Small intestine (tissue), 16 donors: ENCODE measurements at places on chromosomes 12 and 14. TPM values are rescaled to one million over a fixed set of nuclear protein-coding genes. Genes with fewer than 3 reads are reported as not detected.

- H3K36me3 ChIP-seq: no peaks in the 10 kb centered on the region
- H3K27me3 ChIP-seq: no peaks in the 10 kb centered on the region
- no peaks in the 10 kb centered on the region for H3K4me1 ChIP-seq
Measured at GRCh38 chr14:55701638-55702037, 121.6 kb downstream of the KTN1 start.

DNA sequence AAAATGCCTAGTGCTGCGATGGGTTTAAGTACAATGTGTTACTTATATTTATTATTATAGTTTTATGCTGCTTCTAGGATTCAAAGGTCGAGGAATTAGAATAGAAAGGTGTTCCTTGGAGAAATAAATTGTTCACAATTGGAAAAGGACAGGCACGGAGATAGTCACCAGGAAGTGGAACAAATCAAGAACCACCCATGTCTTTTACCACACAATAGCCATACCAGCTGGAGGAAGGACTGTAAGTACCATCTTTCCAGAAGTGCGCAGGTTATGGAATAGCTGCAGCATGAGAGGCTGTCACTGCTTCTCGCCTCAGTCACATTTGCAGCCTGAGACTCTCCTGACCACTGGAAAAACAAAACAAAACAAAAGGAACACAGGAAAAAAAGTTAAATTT lies 40.5 kb upstream of the MANSC4 start:
- H3K27me3 ChIP-seq: no peaks in the 10 kb centered on the region
- peaks cover 14% of the 10 kb centered on the region for H3K4me1 ChIP-seq
- no peak for DNase-seq
- H3K27ac ChIP-seq: no peak overlapping the region
- no peak overlapping the region for H3K4me3 ChIP-seq
- H3K36me3 ChIP-seq: no peaks in the 10 kb centered on the region

- H3K27ac ChIP-seq: no peak overlapping the region
- H3K4me3 ChIP-seq: no peak overlapping the region
- no peak for DNase-seq
- no peaks in the 10 kb centered on the region for H3K27me3 ChIP-seq
Measured at GRCh38 chr12:13002301-13003097, 2.4 kb upstream of the HEBP1 start.

DNA sequence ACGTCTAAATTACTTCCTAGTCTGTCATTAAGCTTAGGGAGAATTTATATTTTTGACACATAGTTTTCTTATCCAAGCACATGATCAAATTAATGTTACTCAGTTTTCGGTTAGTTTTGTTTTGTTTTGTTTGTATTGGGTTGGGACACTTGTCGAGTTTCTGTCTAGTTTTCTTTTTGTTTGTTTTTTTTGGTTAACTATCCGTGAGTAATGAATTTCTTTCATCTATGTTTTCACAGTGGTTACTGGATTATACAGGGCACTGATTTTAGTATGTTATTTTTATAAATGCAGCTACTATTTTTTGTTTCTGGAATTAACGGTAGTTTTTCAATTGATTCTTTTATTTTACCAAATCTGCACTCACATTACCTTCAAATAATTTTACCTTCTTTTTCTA lies 2.7 kb downstream of the KLRF1 start:
- no peak overlapping the region for H3K27ac ChIP-seq
- H3K27me3 ChIP-seq: no peaks in the 10 kb centered on the region
- no peaks in the 10 kb centered on the region for H3K36me3 ChIP-seq
- no peaks in the 10 kb centered on the region for H3K4me1 ChIP-seq
- no peak for DNase-seq

- peak overlapping the region; percentile 13 for H3K27ac ChIP-seq
- H3K27me3 ChIP-seq: no peaks in the 10 kb centered on the region
- no peak overlapping the region for H3K4me3 ChIP-seq
- no peak for DNase-seq
Measured at GRCh38 chr14:75134644-75135043, 7.8 kb upstream of the NEK9 start.

GRCh38 chr14:61125867-61126572 lies 145.0 kb downstream of the SLC38A6 start:
- H3K27ac ChIP-seq: no peak overlapping the region
- no peaks in the 10 kb centered on the region for H3K4me1 ChIP-seq
- H3K4me3 ChIP-seq: no peak overlapping the region
- no peaks in the 10 kb centered on the region for H3K27me3 ChIP-seq

GRCh38 chr14:71659159-71659558 lies 273.1 kb upstream of the RGS6 start:
- H3K4me3 ChIP-seq: no peak overlapping the region
- H3K4me1 ChIP-seq: no peaks in the 10 kb centered on the region
- no peaks in the 10 kb centered on the region for H3K36me3 ChIP-seq
- no peak for DNase-seq
- H3K27ac ChIP-seq: no peak overlapping the region

- DNase-seq: no peak
- no peaks in the 10 kb centered on the region for H3K4me1 ChIP-seq
- peak overlapping the region; percentile 6 for H3K27ac ChIP-seq
- no peak overlapping the region for H3K4me3 ChIP-seq
- H3K36me3 ChIP-seq: no peaks in the 10 kb centered on the region
Measured at GRCh38 chr12:4106621-4107020, 166.9 kb upstream of the CCND2 start.

- no peaks in the 10 kb centered on the region for H3K36me3 ChIP-seq
- no peaks in the 10 kb centered on the region for H3K27me3 ChIP-seq
- no peak overlapping the region for H3K27ac ChIP-seq
- no peak for DNase-seq
Measured at GRCh38 chr12:88299567-88300101, 157.5 kb downstream of the TMTC3 start.

GRCh38 chr12:124874988-124875802 lies 11.5 kb upstream of the SCARB1 start:
- peaks cover 2% of the 10 kb centered on the region for H3K4me1 ChIP-seq
- no peaks in the 10 kb centered on the region for H3K27me3 ChIP-seq
- no peaks in the 10 kb centered on the region for H3K36me3 ChIP-seq
- no peak overlapping the region for H3K4me3 ChIP-seq

GRCh38 chr12:122844366-122844971 lies 9.2 kb downstream of the HIP1R start:
- peaks cover 65% of the 10 kb centered on the region for H3K36me3 ChIP-seq
- H3K4me1 ChIP-seq: peaks cover 35% of the 10 kb centered on the region
- H3K27ac ChIP-seq: no peak overlapping the region
- DNase-seq: no peak
- no peaks in the 10 kb centered on the region for H3K27me3 ChIP-seq
- H3K4me3 ChIP-seq: no peak overlapping the region

DNA sequence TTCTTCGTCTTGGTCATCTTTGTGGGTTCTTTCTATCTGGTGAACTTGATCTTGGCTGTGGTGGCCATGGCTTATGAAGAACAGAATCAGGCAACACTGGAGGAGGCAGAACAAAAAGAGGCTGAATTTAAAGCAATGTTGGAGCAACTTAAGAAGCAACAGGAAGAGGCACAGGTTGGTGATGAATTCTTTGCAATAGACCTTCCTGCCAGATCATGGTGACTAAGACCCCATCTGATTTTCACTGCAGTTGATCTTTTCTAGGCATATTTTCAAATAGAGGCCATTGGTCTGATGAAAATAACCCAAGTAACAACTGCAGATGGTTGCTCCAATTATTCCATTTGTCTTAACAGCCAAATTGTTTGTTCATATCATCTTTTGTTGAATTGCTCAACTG lies 114.4 kb downstream of the SCN8A start:
- no peaks in the 10 kb centered on the region for H3K4me1 ChIP-seq
- H3K4me3 ChIP-seq: no peak overlapping the region
- H3K27me3 ChIP-seq: no peaks in the 10 kb centered on the region
- DNase-seq: no peak

DNA sequence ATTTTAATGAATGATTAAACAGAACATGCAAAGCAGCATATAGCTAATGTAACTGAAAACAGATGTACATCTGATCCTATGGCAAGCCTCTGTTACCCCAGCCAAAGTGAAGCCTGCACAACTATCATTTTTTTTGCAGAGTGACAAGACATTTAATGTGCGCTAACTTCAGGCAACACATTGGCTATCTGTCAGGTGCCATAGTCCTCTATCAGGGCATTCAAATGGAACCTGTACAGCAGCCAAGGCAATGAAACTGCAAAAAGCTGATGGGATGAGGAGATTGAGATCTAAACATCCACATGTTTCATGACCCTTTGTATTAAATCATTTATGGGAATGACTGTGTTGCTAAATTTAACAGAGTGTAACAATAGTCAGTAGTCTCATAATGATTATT lies 1088.5 kb upstream of the TMEM132C start:
- no peaks in the 10 kb centered on the region for H3K36me3 ChIP-seq
- DNase-seq: no peak
- H3K27me3 ChIP-seq: no peaks in the 10 kb centered on the region
- no peaks in the 10 kb centered on the region for H3K4me1 ChIP-seq
- H3K4me3 ChIP-seq: no peak overlapping the region
- no peak overlapping the region for H3K27ac ChIP-seq

- H3K27me3 ChIP-seq: no peaks in the 10 kb centered on the region
- DNase-seq: no peak
- peaks cover 3% of the 10 kb centered on the region for H3K36me3 ChIP-seq
- H3K4me3 ChIP-seq: no peak overlapping the region
- H3K4me1 ChIP-seq: peaks cover 46% of the 10 kb centered on the region
Measured at GRCh38 chr14:23159532-23159931, 23.9 kb downstream of the SLC7A8 start.

DNA sequence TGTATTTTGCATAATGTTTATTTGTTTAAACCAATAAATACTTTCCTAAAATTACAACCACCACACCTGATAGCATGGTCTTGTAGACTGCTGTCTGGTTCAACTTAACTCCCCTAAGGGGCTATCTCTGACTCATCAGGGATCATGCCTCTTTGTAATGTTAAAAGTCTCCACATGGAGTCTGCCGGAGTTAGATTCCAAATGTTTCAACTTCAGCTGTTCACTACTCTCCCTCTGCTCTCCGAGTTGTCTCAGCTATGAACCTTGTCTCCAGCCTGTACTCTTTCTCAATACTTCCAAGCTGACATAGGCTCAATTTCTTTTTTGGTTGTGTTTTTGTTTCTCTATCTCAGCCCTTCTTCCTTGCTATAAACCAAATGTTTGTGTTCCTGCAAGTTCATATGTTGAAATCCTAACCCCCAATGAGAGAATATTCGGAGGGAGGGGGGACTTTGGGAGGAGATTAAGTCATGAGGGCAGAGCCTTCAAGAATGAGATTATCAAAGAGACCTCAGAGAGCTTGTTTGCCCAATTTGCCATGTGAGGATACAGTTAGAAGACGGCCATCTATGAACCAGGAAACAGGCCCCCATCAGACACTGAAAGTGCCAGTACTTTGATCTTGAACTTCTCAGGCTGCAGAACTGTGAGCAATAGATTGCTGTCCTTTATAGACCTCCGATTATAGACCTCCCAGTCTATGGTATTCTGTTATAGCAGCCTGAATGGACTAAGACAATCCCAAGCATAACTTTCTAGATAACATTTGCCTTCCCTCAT lies 858.2 kb downstream of the VRK1 start:
- H3K4me3 ChIP-seq: no peak overlapping the region
- no peaks in the 10 kb centered on the region for H3K27me3 ChIP-seq
- H3K27ac ChIP-seq: no peak overlapping the region
- H3K36me3 ChIP-seq: no peaks in the 10 kb centered on the region
- DNase-seq: no peak

GRCh38 chr14:20387576-20387975 lies 25.7 kb downstream of the TEP1 start:
- H3K4me1 ChIP-seq: no peaks in the 10 kb centered on the region
- H3K27me3 ChIP-seq: no peaks in the 10 kb centered on the region
- no peak overlapping the region for H3K4me3 ChIP-seq
- peaks cover 33% of the 10 kb centered on the region for H3K36me3 ChIP-seq
- DNase-seq: no peak

Gene TPH2
- not detected for polyA plus RNA-seq

Gene NOP9
- polyA plus RNA-seq: 22.5 TPM

Gene OR4K14
- not detected for polyA plus RNA-seq

Gene ZNF385A
- polyA plus RNA-seq: 7.7 TPM

Gene PNMA1
- 17.0 TPM for polyA plus RNA-seq

Gene ASCL1
- polyA plus RNA-seq: not detected
